ENCODE measurements at places on chromosomes 6 and 20.

DNA sequence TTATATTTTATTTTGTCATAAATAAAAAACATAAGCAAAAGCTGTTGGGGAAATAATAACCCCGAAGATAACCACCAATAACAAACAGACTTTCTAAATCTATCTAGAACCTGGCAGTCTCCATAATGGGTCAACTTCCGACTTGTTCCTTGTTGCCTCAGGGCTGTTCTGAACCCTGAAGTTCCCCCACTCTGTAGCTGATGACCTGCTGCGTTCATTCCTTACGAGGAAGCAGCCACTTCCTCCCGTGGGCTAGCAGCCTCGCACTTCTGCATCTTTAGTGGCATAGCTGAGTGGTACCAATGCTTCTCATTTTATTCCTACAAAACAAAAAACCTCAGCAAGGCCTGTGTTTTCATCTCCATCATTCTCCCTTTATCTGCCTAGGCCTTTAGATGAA is 103.0 kb downstream of the PLEKHG1 start:
- DNase-seq: no peak

DNA sequence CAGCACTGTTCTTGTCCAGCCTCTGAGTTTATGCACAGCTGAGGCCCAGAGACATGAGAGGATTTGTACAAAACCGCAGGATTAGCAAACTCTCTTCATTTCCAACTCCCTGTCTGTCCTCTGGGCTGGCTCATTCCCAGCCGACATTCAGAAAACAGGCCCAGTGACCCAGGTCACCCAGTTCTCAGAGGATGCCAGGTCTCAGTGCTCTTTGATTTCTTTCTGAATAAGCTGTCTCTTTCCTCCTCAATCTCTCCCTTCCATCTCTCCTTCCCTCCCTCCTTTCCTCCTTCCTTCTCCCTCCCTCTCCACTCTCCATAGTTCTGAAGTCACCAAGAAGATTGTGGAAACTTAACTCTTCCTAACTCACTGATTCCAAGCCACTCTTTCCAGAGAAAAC is 372.7 kb upstream of the SULF2 start:
- no peak for DNase-seq

- DNase-seq: no peak
Observed at GRCh38 chr6:120202878-120203277, 853.3 kb upstream of the MAN1A1 start.

- DNase-seq: peak; percentile 84
Observed at GRCh38 chr6:106444777-106445507, 84.4 kb downstream of the CRYBG1 start.
